ENCODE measurements at places on chromosomes 3 and 15. TPM values are rescaled to one million over a fixed set of nuclear protein-coding genes. Genes with fewer than 3 reads are reported as not detected.

EPHA3 gene
- total RNA-seq = 0.22 TPM

IQCF5 gene
- total RNA-seq = not detected

DUOXA1 gene
- total RNA-seq = not detected

BNC1 gene
- total RNA-seq = 26.5 TPM

SCN11A gene
- under 0.01 TPM for total RNA-seq

IGF2BP2 gene
- 141 TPM for total RNA-seq

TF gene
- 0.44 TPM for total RNA-seq

DUOX1 gene
- total RNA-seq = under 0.01 TPM

EHD4 gene
- 14.7 TPM for total RNA-seq

ST8SIA2 gene
- total RNA-seq = not detected

SLC28A2 gene
- total RNA-seq = not detected

UBR1 gene
- total RNA-seq = 29.5 TPM

GRIP2 gene
- total RNA-seq = 0.44 TPM

ARL14 gene
- total RNA-seq = 0.14 TPM

CHST13 gene
- not detected for total RNA-seq

SNX22 gene
- total RNA-seq = 0.14 TPM

ROBO2 gene
- 0.66 TPM for total RNA-seq

TOPBP1 gene
- total RNA-seq = 65.9 TPM

CLDN16 gene
- total RNA-seq = 0.22 TPM

WDR93 gene
- total RNA-seq = not detected

ERC2 gene
- total RNA-seq = not detected

RASGRF1 gene
- total RNA-seq = 0.43 TPM

BCL2A1 gene
- 1.3 TPM for total RNA-seq

Measured in placental pericyte (primary cell).